ENCODE measurements at places on chromosomes 7 and 10.
A peak's percentile ranks its signal among the peaks of the same experiment; 100 is the strongest.

- H3K27ac ChIP-seq: no peak overlapping the region
- H3K4me1 ChIP-seq: peaks cover 41% of the 10 kb centered on the region
- no peaks in the 10 kb centered on the region for H3K36me3 ChIP-seq
- no peak overlapping the region for H3K4me3 ChIP-seq
- no peak for DNase-seq
- peaks cover 14% of the 10 kb centered on the region for H3K27me3 ChIP-seq
These were observed 156.0 kb downstream of the EGFR start for GRCh38 chr7:55174856-55175255.

DNA sequence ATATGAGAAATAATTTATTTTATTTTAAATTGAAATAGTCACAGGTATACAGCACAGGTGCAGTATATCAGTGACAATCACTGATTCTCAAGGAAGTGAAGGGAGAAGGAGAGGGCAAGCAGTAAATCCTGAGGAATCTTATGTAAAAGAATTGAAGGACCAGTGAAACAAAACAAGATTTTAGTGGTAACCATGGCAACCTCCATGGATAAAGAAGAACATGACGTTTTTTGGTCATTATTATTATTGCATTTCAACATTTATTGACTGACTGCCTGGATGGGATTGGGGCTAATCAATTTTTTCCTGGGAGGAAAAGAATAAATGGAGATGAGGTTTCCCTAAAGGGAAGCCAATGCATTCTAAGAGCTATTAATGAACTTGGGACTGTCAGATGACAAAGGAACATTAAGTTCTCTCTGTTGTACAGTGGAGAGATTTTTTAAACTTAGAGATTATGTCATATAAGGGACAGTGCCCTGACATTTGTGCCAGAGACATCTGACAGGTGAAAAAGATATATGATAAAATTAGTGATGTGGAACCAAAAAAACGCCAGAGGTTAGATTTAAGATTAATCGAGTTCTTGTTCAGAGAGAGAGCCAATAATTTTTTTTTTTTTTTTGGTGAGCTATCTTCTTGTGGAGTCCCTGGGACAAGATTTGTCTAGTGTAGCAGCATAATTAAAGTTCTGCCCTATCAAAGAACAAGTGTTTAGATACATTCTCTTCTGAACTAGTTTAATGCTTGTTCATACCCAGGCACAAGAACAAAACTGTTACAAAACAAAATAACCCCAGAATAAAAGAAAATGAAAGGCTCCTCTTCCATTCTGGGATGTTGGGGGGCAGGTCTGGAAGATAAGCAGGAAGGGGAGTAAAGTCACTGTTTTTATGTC, 279.9 kb downstream of the CSTF2T start:
- H3K27ac ChIP-seq: no peak overlapping the region
- H3K27me3 ChIP-seq: no peaks in the 10 kb centered on the region
- no peak for DNase-seq
- H3K4me3 ChIP-seq: no peak overlapping the region
- peaks cover 5% of the 10 kb centered on the region for H3K4me1 ChIP-seq

- H3K4me3 ChIP-seq: no peak overlapping the region
- peak overlapping the region; percentile 97 for H3K27ac ChIP-seq
- no peaks in the 10 kb centered on the region for H3K27me3 ChIP-seq
- no peak for DNase-seq
- H3K36me3 ChIP-seq: peaks cover 6% of the 10 kb centered on the region
These were observed 199.5 kb downstream of the PTEN start for GRCh38 chr10:88062798-88063472.

GRCh38 chr7:46237466-46237865, 316.4 kb upstream of the IGFBP3 start:
- DNase-seq: no peak
- H3K4me1 ChIP-seq: no peaks in the 10 kb centered on the region
- no peak overlapping the region for H3K4me3 ChIP-seq
- peaks cover 5% of the 10 kb centered on the region for H3K27me3 ChIP-seq
- no peaks in the 10 kb centered on the region for H3K36me3 ChIP-seq

DNA sequence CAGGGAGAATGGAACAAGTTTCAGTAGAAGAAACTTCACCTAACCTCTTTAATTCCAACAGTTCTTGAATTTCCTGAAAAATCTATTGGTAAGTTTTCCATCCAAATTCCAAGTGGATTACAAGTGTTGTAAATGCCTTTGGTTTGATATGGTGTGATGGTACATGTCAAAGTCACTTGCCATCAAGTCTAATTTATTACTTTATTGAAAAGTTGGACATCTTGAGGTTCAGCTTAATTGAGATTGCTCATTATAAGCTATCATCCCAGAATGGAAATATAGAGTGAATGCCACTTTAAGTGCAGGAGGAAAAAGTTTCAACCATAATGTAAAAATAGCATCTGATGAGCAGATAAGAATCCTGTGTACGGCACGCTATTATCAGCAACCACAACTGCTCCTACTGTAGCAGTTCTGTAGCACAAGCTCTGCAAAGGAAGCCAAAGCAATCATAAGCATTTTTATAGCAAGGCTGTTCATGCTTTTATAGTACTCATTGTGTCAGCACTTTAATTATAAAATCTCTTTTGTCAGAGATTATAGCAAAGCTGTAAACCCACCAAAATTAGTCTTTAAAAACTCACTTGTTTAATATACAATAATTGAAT, 991.8 kb upstream of the PHF14 start:
- no peaks in the 10 kb centered on the region for H3K27me3 ChIP-seq
- no peak overlapping the region for H3K27ac ChIP-seq
- DNase-seq: no peak

- no peak for DNase-seq
- H3K4me1 ChIP-seq: no peaks in the 10 kb centered on the region
- no peak overlapping the region for H3K27ac ChIP-seq
- H3K4me3 ChIP-seq: no peak overlapping the region
- no peaks in the 10 kb centered on the region for H3K27me3 ChIP-seq
These were observed 330.9 kb downstream of the XPNPEP1 start for GRCh38 chr10:109592391-109592790.

DNA sequence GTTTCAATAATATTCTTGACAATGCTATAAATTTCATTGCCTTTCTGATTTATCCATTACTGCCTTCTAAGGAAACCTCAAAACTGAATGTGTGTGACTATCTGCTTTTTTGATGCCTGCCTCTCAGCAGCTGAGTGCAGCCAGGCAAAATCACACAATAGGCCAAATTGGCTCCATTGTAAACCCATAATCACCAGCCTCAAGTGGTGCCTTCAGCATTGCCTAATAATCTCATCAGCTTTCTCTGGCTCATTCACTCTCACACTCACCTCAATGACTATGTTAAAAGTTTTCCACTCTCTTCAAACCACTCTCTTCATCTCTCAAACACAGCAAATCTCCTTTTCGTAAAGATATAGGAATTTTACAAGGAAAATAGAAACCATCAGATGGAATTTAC, 182.5 kb upstream of the COL1A2 start:
- H3K27me3 ChIP-seq: peaks cover 11% of the 10 kb centered on the region
- H3K4me3 ChIP-seq: no peak overlapping the region
- no peaks in the 10 kb centered on the region for H3K36me3 ChIP-seq

GRCh38 chr7:37108615-37109014, 340.0 kb downstream of the ELMO1 start:
- DNase-seq: no peak
- no peaks in the 10 kb centered on the region for H3K36me3 ChIP-seq
- peaks cover 19% of the 10 kb centered on the region for H3K4me1 ChIP-seq
- no peak overlapping the region for H3K27ac ChIP-seq
- H3K4me3 ChIP-seq: no peak overlapping the region

- DNase-seq: no peak
- no peak overlapping the region for H3K27ac ChIP-seq
- peaks cover 5% of the 10 kb centered on the region for H3K4me1 ChIP-seq
- no peak overlapping the region for H3K4me3 ChIP-seq
- H3K36me3 ChIP-seq: no peaks in the 10 kb centered on the region
These were observed 43.4 kb downstream of the BPGM start for GRCh38 chr7:134690016-134690415.

Measured in nephron progenitor cell (in vitro differentiated cells).